Tongue (tissue), 3 donors: ENCODE measurements at places on chromosomes 11 and 22. TPM values are rescaled to one million over a fixed set of nuclear protein-coding genes. Genes with fewer than 3 reads are reported as not detected.

DNA sequence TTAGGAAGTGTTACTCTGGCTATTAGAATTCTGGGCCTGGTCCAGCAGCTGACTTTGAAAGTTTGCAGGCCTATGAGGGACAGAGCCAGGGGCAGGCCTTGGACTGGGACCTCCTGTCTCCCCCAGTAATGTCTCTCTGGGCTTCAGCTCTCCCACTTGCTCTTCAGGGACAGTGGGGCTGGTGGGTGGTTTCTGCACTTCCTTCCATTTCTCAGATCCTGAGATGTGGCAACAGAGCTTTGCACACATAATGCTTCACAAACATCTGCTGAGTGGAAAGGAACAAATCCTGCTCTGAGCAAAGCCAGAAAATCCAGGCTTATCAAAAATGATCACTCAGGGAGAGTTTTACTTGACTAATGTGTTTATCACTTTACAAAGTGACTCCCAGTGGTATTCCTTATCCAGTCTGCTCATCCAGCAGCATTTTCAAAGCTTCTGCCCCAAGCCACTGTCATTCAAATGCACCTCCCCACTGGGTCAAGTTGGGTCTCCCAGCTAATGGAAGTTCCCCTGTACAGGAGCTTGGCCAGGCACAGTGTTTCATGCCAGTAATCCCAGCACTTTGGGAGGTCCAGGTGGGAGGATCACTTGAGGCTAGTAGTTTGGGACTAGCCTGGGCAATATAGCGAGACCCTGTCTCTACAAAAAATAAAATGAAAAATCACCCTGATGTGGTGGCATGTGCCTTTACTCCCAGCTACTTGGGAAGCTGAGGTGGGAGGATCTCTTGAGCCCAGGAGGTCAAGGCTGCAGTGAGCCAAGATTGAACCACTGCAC is 13.5 kb upstream of the OSBP2 start:
- peak; percentile 14 for DNase-seq

GRCh38 chr11:118901494-118902335 is 18.0 kb downstream of the CXCR5 start:
- DNase-seq, result no peak

DNA sequence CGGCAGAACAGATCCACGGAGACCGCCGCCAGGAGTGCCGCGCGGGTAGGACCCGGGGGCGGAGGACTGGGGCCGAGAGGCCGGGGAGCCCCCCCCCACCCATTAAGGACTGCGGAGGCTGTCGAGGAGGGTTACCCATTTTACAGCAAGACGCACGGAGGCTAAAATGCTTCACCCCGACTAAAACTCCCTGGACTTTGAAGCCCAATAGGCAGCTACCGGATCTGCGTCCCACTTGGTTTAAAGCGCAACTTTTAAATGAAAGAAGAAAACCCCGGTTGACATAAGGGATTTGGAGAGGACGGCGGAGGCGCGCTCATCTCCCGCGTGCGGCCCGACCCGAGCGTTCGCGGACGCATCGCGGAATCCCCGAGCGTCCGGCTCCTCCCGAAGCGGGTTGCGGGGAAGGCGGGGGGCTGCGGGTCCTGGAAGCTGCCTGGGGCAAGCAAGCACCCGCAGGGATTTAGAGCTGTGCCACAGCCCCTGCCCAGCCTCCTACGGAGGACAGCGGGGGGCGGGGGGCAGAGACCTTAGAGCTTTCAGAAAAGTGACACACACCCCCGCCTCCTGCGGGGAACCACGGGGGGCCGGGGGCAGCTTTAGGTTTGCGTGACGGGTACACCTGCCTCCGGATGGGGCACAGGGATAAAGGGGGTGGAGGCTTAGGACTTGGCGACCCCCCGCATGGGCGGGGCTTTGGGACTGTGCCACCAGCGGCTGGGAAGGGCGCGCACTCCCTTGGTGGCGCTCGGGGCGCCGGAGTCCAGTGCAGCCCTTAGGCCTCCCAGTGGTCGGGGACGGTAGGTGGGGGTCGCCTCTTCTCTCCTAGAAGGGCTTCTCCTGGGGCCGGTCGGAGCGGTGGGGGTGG is 760 bp upstream of the CELSR1 start:
- peak; percentile 49 for DNase-seq

GRCh38 chr11:96393753-96394348 is 4.0 kb downstream of the JRKL start:
- DNase-seq, result peak; percentile 53

DNA sequence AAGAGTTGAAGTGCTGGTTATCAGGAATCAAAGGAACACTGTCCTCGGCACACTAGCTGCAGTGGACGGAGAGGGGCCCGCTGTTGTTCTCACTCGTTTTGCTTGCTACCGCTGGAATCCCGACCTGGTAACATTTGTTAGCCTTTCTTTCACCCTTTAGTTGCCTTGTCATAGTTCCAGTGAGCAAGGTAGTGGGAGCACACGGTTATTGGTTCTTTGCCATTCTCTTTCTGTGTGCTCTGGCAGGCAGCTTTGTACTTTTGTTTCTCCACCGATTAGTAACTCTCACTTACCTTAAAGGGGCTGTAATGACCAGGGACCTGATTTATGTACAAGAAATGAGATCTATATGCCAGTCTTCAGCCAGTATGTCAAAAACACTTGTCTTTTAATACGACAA is 1.8 kb downstream of the DEPDC7 start:
- DNase-seq, result no peak

DNA sequence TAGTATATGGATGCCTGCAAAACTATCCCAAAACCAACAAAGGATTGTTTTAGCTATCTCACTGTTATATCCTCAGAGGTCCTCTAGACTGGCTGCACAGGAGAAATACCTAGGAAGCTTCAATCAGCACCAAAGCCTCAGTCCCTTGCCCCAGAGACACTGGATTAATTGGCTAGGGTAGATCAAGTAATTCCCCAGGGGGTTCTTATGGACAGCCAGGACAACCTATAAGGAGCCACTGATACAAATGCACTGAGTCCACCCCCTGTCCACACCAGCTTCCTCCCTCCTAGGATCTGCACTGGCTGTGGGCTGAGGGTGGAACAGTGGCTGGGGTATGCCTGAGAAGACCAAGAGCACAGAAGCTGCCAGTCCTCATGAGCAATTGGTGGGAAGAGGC is 16.3 kb downstream of the ADORA2A start:
- no peak for DNase-seq

- DNase-seq, result no peak
Observed at GRCh38 chr11:76086743-76087635, 119.3 kb downstream of the WNT11 start.

The MS4A15 gene
- not detected for total RNA-seq
